ENCODE measurements at places on chromosomes 2 and 18.

DNA sequence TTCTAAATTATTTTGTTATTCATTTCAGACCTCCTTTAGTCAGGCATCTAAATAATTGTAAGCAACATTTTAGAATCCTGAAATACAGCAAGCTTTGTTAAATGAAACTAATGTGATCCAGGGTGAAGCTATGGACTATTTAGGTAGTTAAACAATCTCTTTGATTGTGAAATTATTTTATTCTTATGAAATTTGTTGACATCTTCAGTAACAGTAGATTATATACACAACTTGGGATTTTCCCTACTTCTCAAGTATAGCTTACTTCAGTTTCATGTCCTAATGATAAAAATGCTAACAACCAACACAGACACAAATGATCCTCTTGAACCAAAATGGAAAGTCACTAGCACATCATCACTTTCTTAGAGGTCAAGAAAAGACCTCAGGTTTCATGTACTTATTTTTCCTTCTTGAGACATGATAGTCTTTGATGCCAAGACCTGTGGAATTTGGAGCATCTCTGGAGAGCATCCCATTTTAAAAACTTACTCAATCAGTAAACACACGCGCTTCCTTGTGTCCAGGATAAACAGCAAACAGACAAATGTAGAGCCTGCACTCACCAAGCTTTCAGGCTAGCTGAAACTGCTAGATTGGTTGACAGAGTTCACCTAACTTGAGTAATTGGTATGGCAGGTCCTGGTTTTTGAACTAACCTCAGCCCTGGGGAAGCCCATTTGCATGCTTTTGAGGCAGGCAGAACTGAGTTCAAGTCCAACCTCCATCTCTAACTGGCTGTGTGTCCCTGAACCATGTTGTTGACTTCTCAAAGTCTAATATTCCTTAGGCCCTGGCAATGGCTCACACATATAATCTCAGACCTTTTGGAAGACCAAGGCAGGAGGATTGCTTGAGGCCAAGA lies 47.8 kb downstream of the KCTD18 start:
- DNase-seq: no peak

DNA sequence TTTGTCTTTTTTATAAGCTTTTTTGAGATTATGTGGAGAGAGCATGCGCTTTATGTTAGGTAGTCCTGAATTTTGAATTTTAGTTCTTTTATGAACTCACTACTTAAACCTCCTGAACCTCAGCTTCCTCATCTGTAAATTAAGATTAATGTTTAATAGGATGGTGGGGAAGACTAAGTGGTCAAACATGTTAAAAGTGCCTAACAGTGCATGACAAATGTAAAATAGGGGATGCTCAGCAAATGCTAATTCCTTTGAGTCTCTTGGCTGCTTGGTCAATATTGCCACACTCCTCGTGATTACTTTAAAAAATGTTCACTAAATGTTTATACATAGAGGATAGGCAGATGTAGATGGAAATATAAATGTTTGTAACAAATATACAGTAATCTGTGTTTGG lies 6.8 kb downstream of the BIRC6 start:
- DNase-seq: no peak

DNA sequence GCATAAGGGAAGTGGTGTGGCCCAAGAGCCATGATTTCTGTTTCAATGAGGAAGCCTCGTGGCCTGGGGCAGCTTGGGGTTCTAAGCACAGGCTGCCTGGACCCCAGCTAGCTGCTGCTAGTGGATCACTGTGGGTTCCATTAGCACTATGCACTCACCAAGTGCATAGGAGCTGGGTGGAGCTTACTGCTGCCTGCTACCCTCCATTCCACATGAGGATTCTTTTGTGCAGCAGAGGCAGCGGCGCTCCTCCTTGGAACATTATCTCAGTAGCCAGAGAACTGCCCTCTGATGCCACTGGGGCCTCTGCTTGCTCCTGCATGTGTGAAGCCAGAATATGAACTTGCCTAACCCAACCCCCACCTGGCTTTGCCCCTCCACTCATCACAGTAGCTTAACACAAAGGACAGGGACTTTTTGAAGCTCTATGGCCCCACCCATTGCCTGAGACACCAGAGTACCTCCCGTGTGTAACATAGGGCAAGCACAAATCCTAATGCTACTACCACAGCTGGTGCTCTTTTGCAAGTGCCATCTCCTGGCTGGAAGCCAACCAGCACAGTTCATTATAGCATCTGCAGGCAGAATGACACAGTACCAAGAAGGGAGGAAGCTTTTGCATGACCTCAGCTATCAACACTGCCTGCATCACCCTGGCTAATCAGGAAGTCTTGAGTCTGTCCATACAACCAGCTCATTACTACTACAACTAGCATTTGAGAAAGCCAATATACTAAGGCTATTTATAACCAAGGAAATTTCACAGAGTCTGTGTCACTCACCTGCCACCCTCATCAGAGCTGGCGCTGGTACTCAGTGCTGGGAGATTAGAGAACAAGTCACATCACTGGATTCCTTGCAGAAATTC lies 297.0 kb upstream of the GULP1 start:
- DNase-seq: no peak

DNA sequence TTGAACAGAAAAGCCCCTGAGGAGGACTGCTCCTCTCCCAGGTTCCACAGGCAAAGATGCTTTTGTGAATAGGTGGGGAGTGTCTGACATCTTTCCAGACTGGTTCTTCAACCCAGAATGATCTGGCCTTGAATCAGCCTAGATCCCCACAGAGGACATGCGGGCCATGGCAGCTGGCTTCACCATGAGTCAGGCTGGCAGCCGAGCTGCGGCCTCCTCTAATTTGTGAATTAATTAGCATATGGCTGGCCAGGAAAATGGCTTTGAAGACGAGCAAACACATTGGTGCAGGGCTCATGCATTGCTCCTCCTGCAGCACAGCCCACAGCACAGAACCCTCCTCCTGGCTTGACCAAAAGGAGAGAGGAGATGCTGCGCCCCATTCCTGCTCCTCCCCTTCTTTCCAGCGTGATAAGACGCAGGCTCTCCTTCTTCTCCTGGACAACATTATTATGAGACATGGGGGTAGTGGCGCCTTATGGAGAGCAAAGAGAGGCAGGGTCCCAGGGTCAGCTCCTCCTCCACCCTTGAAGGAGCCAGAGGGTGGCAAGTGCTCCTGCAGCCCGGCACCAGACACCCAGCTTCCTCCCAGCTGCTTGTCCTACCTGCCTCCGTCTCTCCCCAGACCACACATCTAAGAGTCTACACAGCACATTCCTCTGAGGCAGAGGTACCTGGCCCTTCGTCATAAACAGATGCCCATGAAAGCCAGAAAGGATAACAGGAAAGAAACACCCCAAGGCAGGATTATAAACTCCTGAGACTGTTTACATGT lies 66.7 kb downstream of the EDAR start:
- DNase-seq: no peak

GRCh38 chr2:240401308-240401707 lies 34.2 kb upstream of the GPC1 start:
- no peak for DNase-seq

DNA sequence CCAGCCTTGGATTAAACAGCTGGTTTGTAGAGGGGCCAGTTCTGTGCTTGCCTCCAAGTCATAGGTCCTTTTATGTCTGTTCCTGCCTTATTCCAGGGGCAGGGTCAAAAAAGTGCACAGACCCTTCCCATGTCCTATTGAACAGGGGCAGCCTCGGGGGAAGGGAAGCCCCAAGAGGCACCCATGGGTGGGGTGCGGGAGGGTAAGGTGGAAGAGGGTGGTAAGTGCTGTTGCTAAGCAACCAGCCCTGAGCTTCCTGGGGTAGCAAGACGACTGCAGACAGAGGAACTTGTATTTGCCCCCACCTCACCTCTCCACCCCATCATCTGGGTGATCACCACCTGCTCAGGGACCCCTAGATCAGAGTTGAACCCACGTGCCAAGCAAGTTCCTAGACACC lies 7.7 kb downstream of the DNMT3A start:
- DNase-seq: no peak

DNA sequence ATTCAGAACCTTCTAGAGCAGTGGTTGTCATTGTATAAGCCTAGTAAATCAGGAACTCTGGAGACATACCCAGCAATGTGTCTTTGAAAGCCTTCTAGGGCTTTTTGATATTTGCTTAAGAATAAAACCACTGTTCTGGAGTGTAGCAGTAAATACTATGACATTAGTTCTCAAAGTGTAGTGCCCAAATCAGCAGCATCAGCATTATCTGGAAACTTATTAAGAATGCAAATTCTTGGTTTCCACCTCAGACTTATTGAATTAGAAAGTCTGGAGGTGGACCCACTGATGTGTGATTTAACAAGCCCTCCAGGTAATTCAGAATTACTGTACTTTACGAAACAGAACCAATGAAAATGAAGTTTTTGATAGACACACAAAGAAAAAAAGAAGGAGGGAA lies 509.7 kb downstream of the SUCLG1 start:
- no peak for DNase-seq

- no peak for DNase-seq
These were observed 37.6 kb upstream of the SLC4A10 start for GRCh38 chr2:161586517-161587167.

DNA sequence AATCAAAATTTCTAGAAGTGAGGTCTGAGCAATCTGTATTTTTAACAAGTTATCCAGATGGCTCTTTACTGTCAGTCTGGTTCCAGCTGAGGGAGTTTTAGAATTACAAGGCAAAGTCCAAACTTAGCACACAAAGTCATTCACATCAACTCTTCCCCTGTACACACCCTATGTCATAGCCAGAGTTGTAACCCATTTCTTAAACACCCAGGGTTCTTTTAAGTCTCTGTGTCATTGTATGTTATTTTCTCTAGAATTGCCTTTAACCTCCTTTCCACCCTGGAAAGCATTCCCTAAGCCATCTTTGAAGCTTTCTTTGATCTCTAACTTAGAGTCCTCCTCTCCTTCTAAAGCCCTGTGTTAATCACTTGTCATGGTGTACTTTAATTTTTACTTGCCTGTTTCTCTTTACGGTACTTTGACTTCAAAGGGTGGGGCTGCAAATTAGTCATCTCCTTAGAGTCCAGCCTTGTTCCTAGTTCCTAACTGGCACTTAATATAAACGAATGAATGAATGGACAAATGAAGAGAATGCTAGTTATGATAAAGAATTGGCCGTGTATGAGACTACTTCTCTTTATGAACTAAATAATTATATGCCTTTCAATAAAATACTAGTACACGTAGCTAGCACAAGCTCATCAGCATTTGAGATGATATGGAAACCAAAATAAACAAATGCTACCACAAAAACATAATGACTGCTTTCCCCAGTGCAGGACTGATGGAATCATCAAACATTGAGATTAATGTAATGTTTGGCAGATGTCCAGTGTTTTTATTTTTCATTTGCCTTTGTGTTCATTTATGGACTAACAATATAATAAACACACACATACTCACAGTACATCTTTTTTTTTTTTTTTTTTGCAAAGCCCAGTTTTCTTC lies 11.9 kb upstream of the ACTR3 start:
- no peak for DNase-seq

- DNase-seq: no peak
These were observed 448.9 kb upstream of the SLC14A2 start for GRCh38 chr18:45166341-45166835.

DNA sequence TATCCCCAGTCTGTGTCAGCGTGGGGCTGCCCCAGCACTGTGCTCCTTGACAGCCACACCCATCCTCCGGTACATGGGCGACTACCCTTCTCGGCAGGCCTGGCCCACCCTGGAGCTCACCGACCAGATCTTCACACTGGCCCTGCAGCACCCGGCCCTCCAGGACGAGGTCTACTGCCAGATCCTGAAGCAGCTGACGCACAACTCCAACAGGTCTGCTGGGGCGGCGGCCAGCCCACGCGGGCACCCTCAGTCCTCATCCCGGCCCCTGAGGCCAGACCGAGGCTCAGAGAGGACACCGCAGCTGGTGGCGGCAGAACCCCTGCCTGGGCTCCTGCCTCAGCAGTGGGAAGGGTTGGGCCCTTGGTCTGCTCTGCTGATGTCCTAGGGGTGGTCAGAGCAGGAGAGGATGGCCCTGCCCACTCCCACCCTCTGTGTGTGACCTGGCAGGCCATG lies 14.4 kb upstream of the GPR17 start:
- no peak for DNase-seq

GRCh38 chr2:2075875-2076529 lies 255.1 kb downstream of the MYT1L start:
- no peak for DNase-seq
